ENCODE measurements at places on chromosomes 4 and X. TPM values are rescaled to one million over a fixed set of nuclear protein-coding genes. Genes with fewer than 3 reads are reported as not detected.

Gene STAP1
- 1.3 TPM for total RNA-seq

Gene GPAT3
- 19.4 TPM for total RNA-seq

GRCh38 chr4:156738766-156739165 is 232.8 kb downstream of the PDGFC start:
- DNase-seq, result no peak

- no peak for DNase-seq
Observed at GRCh38 chr4:572594-572993, 3.5 kb downstream of the TMEM271 start.

GRCh38 chrX:426881-427280 is 40.2 kb upstream of the PPP2R3B start:
- no peak for DNase-seq

- DNase-seq, result no peak
Observed at GRCh38 chr4:153634738-153635353, 49.2 kb upstream of the TLR2 start.

DNA sequence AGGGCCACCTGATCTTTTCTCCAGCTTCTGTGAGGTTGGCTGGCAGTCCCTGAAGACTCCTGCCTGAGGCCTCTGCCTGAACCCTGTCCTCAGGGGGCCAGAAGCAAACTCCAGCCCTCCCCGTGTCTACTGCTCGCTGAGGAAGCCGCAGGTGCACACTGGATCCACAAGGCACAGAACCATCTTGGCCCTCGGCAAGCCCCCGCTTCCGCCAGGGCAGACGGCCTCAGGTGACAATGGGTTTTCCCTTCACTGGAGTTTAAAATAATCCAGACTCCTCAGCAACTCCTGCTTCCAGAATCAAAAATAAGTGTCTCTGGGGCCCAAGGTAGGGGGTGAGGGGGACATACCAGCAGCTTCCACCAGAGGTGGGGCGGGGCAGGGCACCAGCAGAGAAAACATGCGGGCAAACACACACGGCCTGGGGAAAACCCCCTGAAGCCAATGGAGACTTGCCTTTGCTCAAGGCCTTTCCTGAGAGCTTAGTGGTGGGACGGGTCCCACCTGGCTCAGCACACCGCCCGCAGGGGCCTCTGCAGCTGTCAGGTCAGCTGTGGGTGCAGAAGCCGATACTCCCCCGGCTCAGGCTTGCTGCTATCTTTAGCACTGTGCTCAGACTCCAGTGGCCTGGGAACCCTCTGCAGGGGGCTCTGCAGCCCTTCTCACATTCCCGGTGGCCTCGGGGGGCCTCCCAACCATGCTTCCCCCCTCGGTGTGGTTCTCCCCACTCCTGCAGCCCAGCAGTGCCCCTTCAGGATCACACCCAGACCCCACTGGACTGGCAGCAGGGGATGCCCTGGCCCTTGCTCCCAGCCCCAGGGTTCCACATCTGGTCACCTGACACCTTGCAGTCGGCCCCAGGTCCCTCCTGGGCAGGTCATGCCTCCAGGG is 1.9 kb downstream of the MYL5 start:
- DNase-seq, result no peak

Measured in hematopoietic multipotent progenitor cell (in vitro differentiated cells).